HTR-8/SVneo (cell line): ENCODE measurements at places on chromosomes 6 and 20.
A peak's percentile ranks its signal among the peaks of the same experiment; 100 is the strongest.

DNA sequence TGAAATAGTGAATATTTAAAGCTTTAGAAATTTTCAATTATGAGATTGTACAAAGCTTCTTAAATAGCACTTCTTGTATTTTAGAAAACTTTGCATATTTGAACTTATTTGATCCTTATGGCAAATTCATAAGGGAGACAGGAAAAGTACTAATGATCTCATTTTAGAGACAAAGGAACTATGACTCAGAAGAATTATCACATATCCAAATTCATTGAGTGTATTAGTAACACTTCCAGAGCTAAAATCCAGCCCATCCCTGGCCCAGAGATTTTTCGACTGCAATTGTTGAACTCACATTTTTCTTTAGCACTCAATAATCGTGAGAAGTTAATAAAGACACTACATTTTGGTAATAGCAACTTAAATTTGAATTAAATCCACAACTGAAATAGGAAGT lies 704.3 kb downstream of the EPM2A start:
- no peak for DNase-seq

DNA sequence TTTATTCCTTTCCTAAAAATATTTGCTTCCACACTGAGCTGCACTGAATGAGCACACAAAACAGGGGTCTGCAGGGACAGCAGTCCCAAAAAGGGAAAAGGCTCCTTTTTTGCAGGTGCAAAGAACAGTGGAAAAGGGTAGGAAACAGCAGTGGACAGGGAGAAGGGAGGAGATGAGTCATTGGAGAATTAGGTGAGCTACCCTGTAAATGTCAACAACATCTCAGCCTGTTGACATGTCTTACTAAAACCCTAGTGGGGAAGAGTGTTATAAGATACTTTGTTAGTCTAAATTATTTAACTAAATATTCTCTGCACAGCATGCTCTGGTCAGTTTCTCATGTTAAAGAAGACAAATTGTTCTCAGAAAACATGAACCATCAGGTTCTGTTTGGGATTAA lies 151.5 kb upstream of the FBXL4 start:
- no peak for DNase-seq

DNA sequence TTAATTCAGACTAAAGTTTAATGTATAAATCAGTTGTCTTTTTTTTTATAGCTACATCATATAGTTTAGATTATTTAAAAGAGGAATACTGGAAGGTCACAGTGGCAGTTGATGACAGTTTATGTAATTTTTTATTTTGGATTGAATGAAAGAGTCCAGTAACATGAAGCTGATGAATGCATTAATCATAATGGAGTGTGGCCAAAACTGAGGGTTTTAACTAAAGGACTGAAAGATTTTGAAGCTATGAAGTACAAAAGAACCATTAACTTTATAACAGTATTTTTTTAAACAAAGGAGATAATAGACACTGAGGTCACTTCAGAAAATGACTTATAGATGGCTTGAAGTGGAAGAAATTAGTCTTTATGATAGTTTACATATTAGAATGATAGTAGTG lies 41.3 kb downstream of the TRMT11 start:
- DNase-seq, result no peak

- peak; percentile 60 for DNase-seq
These were observed 23.4 kb downstream of the FAM217A start for GRCh38 chr6:4055420-4056041.

DNA sequence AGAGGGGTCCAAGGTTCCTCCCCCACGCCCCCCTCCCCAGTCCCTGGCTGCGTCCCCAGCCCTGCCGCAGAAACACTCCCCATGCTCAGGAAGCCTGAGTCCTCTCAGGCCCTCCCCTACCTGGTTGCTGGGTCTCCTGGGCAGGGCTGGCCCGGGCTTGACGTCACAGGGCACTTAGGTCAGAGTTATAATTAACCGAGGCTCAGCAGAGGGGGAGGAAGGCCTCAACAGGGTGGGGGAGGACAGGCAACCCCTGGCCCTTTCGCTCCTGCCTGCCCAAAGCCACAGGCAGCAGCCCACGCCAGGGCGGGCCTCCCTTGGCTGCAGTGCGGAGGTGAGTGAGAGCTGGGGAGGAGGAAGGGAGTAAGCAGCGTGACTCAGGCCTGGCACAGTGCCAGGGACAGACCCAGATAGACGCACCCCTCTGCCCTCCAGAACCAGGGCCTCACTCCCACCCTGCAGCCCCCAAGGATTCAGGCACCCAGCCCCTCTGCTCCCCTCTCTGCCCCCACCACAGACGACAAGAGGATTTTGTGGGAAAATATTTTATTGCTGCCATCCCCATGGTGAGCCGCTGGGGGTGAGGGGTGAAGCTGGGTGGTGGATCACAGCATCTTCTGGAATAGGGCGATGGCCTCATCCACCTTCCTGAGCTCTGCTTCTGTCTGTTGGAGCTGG lies at the start of gene VWA7:
Gene VWA7, minus strand, starts transcription at position 340 of the 678 bp plus-strand sequence. CDS start 549 bp downstream, outside the sequence.
- peak; percentile 85 for DNase-seq

DNA sequence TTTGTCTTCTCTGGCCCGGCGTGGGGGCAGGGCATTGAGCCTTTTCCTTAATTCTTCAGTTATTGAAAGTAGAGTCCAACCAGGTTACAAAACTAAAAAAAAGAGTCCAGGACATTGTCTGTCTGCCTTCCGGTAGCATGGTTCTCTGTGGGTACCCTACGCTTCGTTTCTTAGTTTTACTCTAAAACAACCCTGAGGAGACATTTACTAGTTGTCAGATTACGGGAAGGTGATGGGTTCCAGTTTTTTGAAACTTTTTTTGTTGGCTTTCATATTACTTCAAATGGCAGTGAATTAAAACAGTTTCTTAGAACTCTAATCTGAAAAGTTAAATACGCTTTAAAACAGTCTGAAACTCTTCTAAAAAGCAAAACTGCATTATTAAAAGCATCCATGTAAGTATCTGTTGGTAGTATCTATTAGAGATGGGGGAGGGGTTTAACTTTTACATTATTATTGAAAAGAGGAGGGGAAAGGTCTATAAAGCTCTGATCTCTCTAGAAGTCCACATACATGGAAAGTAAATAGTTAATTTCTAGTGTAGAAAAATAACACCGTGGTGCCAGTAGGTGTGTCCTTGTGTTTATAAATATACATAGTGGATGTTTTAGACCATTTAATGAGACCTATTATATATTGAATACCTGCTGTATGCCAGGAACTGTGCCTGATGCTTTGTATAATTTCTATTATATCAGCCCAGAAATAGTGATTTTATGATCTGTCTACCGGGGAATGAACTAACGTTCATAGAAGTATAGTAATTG lies 2.2 kb downstream of the BICRAL start:
- DNase-seq, result no peak

DNA sequence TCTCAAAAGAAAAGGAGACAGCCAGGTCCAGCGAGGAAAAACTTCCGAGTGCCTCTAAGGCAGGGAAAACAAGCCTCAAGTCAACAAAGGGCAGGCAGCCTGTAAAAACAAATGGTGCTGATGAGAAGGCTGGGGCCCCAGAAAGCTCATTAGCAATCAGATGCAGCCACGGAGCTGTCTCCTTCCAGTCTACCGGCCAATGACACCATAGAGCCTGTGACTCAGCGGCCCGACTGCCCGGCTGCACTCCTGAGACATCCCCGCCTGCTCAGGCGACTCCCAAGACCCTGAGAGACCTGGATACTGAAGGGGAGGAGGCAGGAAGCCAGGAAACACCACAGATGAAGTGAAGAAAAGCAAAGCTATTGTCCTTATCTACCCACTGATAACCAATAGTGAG lies 120.1 kb upstream of the HDDC2 start:
- DNase-seq, result peak; percentile 4

GRCh38 chr6:112216662-112217551 lies 37.5 kb downstream of the LAMA4 start:
- DNase-seq, result peak; percentile 48

DNA sequence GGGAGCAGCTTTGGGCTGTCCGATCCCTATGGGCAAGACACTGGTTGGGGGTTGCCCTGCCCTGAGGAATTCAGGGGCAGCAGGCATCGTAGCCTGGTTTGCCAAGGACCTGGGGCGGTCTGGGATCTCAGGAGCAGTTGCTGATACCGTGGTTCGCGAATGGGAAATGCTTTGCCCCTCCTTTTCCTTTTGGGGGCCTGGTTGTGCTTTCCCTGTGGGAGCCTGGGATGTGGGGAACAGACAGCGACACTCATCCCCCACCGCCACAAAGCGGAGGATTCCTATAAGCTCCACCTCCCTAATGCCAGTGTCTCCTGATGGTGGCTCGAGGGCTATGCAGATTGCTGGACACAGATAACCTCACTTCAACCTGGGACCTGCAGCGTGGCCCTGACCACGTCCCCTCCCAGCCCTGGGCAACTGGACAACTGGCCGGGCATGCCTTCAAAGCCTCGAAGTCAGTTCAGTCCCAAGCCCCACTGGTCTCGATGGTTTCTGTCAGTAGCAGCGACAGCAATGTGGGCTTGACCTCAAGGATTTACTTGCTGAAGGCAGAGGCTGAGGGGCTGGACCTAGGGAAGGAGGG lies 3.3 kb downstream of the CEBPB start:
- DNase-seq, result no peak

- DNase-seq, result no peak
These were observed 280.6 kb downstream of the LAMA2 start for GRCh38 chr6:129163551-129163950.

GRCh38 chr6:36608788-36609563 lies 14.8 kb downstream of the SRSF3 start:
- DNase-seq, result no peak

- DNase-seq, result no peak
These were observed 117.6 kb upstream of the SLC2A12 start for GRCh38 chr6:134169871-134170486.

GRCh38 chr6:135052939-135053338 lies 1.7 kb downstream of the HBS1L start:
- no peak for DNase-seq

DNA sequence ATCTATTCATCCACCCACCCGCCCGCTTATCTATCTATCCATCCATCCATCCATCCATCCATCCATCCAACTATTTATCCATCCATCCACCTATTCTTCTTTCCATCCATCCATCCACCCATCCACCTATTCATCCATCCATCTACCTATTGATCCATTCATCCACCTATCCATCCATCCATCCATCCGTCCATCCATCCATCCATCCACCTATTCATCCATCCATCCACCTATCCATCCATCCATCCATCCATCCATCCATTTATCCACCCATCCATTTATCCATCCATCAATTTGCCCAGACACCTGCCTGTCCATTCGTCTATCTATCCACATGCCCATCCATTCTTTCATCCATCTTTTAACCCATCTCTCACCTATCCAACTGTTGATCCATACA lies 71.1 kb upstream of the PMEPA1 start:
- DNase-seq, result no peak

DNA sequence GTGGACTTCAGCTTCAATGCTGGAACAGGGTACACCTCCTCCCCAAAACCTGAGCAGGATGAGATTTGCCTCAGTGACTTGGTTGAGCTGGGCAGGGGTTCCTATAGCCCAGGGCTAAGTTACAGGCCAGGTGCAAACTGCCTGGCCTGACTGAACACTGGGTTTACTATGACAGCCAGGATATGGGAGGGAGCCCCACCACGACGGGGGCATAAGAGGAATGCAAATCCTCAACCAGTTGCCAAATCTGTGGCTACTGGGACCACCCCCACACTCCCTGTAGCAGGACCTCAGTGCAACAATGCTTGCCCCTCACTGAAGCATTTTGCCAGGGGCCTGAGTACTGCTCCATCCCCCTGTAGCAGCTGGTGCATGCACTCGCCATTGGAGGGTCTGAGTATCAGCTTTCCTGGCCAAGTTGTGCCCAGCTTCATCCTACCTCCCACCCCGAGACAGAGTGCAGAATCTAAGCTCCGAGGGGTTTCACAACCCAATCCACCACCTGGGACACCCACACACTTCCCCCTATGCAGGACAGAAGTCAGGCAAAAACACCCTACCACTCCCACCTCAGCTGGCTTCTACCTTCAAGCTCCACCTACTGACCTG lies 27.6 kb downstream of the TREML4 start:
- no peak for DNase-seq

- DNase-seq, result no peak
These were observed 18.0 kb downstream of the HFE start for GRCh38 chr6:26105109-26105730.

DNA sequence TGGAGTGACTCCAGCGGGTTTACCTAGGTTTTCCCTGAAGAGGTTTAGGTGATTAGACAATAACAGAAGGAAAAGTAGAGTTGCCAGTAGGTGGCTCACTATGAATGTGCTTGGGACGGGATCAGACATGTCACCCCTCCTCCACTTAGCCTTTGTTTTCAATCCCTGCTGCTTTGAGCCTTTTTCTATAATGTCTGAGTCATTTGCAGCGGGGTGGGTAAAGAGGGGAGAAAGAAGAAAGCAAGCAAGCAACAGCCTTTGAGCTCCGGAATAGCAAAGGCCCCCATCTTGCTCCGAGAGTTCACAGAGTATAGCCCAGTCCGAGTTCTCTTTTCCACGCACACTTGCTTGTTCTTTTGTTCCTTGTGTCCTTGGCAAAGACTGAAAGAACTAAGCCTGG lies 129.1 kb downstream of the PACRG start:
- DNase-seq, result peak; percentile 45

- no peak for DNase-seq
These were observed 53.8 kb downstream of the RRBP1 start for GRCh38 chr20:17628101-17628841.

DNA sequence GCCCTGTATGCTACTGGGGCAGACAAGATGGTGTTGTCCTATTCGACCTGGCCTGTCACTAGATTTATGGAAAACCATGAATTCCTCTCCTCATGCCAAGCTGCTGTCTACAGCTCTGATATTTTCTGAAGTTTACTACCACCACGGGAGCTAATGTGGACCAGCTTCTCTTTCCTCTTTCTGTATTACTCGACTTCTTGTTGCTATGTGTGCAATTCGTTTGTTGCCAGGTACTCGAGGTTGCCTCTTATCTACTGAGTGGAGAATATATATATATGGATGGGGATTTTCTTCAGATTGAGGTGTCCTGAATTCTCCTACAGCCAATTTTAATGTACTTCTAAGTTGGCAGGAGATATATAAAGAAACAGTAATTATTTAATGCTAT lies 34.7 kb downstream of the MAN1A1 start:
- no peak for DNase-seq

- no peak for DNase-seq
These were observed 6.5 kb downstream of the C20orf202 start for GRCh38 chr20:1209447-1210387.
